Heart right ventricle (tissue), 16 donors: ENCODE measurements at places on chromosomes 1 and 21.
A peak's percentile ranks its signal among the peaks of the same experiment; 100 is the strongest.

DNA sequence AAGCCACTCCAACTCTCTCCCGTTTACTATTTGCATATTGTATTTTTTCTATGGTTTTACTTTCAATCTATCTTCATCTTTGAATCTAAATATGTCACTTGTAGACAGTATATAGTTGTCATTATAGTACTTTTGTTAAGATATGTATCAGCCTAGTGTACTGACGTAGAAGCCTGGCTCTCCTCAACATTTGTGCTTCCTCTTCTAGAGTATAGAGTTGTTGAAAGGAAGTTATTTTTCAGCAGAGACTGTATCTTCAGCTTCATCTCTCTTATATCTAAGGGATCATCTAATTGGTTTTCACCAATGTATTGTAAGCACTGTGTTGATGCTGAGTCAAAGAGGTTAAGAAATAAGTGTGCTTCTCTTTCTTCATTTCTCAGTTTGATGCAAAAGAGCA lies 192.8 kb downstream of the LMO4 start:
- no peak for DNase-seq

GRCh38 chr1:2311184-2312032 lies 79.9 kb downstream of the MORN1 start:
- DNase-seq: no peak

GRCh38 chr1:104402178-104402577 lies 652.5 kb downstream of the AMY1C start:
- no peak for DNase-seq

GRCh38 chr1:230381049-230381467 lies 45.1 kb downstream of the PGBD5 start:
- no peak for DNase-seq

- no peak for DNase-seq
Observed at GRCh38 chr1:53572065-53572814, 113.0 kb downstream of the DMRTB1 start.

DNA sequence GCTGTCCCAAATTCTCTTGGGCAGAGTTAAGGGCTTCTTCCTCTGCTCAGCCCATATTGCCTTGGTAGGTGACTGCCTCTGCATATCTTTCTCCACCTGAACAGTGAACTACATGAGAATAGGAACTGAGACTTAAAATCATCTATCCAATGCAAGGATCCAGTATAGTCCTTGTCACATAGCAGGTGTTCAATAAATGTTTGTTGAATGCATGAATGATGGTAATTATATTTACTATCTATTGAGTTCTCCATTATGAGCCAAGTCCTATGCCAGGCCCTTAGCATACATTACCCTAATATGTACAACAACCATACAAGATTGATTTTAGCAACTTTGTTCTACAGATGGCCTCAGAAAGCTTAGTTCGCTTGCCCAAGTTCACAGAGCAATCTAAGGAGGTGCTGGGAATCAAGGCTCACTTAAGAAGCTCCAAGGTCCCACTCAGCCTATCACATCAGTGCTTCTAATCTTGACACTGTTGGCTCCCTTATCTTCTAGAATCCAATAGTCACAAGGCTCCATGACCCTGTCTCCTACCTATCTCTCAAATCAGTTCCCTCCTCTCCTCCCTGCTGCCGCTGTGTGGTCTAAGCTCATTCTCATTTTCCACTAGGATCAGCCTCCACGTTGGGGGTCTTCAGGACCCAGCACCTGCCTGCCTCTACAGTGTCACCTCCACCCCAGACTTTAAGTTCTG lies 2.2 kb upstream of the CDK18 start:
- no peak for DNase-seq

DNA sequence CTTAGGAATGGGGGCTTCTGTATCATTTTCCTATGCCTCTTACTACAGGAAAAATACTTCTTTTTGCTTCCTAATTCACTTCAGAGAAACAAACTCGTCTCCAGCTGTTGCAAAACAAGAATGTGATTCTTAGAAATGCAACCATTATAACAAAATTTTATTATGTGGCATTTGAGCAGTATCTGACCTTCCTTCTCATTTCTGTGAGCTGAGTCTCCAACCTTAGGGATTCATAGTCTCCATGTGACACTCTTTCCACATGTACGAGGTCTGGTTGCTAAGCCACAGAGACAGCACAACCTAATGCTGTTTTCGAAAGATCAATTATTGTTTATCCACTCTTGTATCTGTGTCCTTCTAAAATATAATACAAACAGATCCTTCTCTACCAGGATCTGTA lies 75.3 kb upstream of the RGS4 start:
- no peak for DNase-seq

DNA sequence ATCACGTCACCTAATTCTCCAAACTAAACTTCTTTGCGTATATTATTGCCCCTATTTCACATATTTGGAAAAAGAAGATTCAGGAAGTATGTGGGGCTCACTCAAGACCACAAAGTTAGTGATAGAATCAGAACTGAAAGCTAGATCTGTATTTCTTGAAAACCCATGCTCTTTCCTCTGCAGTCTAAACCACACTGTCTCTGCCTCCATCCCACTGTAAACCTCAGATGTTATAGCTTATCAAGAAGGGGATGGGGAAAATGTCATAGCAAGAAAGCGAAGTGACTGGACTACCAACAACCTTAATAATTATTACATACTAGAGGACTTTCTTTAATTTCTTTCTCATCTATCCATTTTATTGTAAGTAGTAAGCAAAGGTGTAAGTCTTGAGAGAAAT lies 257.7 kb upstream of the SGIP1 start:
- no peak for DNase-seq

DNA sequence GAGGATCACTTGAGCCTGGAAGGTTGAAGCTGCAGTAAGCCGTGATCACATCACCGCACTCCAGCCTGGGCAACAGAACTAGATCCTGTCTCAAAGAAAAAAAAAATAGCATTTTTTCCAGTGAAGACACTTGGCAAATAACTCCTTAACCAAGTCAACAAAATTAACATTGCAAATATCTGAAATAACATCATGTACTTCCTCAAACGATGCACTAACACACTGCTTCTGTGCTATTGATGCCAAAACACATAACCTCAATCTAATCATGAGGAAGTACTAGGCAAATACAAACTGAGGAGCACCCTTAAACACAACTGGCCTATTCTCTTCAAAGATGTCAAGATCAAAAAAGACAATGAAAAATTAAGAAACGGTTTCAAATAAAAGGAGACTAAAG lies 32.3 kb downstream of the PABPC4 start:
- no peak for DNase-seq

- no peak for DNase-seq
Observed at GRCh38 chr1:100469578-100469977, 68.4 kb upstream of the GPR88 start.

DNA sequence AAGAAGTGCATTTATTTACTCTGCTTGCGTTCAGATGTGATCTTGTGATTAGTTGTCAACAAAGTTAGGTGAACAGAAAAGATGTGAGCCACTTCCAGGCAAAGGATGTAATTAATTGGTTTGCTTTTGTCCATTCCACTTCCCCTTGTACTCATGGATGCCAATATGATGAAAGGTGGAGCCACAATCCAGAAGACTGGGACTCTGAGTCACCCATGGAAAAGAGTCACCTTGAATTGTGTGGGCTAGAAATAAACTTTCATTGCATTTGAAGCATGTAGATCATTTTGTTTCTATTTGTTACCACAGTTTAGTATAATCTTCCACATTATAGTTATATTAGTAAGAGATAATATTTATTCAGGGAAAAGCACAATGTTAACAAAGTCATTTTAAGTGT lies 684.2 kb downstream of the LTN1 start:
- DNase-seq: no peak

DNA sequence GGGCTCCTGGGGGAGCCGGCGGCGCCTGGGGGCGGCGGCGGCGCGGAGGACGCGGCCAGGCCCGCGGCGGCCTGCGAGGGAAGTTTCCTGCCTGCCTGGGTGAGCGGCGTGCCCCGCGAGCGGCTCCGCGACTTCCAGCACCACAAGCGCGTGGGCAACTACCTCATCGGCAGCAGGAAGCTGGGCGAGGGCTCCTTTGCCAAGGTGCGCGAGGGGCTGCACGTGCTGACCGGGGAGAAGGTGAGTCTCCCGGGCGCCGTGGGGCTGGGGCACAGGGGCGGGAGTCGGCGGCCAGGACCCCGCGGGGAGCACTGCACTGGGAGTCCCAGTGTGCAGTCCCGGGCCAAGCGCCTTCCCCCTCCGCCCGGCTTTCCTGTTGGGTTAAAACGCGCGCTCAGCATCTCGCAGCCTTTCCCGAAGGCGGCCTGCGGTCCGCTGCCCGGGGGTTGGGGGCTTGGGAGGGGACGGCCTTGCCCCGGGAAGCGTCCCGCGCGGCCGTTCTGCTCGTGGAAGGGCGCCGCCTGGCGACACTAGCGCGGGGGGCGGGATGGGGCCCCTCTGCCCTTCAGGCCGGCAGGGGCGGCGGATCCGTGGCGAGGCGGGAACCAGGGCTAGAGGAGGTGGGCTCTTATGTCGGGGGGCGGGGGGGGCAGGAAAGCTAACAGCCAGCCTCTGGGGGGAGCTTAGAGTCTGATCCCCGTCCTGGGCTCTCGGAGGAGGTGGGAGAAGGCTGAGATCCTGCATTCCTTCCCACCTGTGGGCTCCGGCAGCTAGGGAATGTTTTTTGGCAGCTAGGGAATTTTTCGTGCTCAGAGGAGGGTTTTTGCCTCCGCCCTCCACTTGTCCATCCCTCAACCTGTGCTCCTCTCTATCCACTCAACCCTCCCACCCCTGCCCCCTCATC lies 1.1 kb downstream of the HUNK start:
- DNase-seq: no peak

- DNase-seq: no peak
Observed at GRCh38 chr21:43034101-43034500, 41.5 kb downstream of the CBS start.

DNA sequence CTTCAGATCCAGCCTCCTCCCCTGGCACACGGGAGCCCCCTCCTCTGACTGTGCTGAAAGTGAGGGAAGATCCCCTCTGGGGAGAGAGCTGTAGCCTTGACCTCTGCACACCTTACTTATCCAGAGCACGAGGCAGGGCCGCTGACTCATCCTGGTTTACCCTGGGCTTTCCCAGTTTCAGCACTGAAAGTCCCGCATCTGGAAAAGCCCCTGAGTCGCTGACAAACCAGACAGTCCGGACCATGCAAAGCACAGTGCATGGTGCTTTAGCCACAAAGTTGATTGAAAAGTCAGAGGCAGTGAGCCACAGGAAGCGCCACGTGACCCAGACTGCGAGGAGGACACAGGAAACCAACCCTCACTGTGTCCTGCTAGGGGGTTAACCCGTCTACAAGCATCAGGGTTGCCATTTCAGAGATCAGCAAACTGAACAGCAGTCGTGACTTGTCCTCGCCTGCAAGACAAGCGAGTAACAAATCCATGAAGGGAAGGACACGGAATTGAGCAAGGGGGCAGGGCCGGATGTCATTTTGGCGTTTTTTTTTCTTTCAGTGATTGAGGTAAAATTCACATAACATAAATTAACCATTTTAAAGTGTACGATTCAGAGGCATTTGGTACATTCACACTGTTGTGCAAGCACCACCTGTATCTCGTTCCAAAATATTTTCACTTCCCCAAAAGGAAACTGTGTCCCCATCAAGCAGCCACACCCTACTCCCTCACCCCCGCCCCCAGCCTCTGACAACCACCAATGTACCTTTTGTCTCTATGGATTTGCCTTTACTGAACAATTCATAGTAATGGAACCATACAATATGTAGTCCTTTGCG lies 19.9 kb upstream of the IFNGR2 start:
- DNase-seq: peak; percentile 56

DNA sequence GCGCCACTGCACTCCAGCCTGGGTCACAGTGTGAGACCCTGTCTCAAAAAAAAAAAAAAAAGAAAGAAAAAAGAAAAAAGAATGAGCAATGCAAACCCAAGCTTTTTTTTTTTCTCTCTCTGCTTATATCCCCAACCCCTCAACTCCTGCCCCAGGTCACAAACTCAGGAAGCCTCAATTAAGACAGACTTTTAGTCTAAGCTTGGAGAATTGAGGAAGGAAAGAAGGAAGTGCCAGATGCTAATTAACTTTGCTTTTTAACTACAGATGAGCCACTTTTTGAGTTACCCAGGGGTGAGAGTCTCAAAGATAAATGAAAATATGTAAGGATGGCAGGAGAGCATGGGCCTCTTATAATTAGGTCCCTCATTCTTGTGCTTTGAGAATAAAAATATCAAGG lies 33.3 kb downstream of the PIK3CD start:
- no peak for DNase-seq

GRCh38 chr1:248613742-248614141 lies 16.2 kb upstream of the OR2T10 start:
- DNase-seq: no peak

GRCh38 chr1:184945678-184946412 lies 28.5 kb downstream of the NIBAN1 start:
- no peak for DNase-seq

DNA sequence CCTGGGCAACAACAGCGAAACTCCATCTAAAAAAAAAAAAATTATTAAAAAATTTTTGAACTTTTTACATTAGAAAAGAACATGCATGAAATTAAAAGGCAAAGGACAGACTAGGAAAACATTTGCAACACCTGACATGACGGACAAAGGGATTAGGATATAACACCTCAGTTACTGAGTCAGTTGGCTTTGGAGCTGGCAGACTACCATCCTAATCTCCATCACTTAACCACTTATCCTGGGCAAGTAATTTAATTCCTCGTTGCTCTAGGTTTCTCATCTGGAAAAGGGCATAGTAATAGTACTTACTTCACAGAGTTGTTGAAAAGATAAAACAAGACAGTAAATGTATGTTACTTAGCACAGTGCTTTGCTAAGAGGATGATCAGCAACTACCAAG lies 11.9 kb downstream of the HECTD3 start:
- DNase-seq: no peak

- DNase-seq: peak; percentile 65
Observed at GRCh38 chr1:52676249-52676903, 21.8 kb downstream of the COA7 start.

DNA sequence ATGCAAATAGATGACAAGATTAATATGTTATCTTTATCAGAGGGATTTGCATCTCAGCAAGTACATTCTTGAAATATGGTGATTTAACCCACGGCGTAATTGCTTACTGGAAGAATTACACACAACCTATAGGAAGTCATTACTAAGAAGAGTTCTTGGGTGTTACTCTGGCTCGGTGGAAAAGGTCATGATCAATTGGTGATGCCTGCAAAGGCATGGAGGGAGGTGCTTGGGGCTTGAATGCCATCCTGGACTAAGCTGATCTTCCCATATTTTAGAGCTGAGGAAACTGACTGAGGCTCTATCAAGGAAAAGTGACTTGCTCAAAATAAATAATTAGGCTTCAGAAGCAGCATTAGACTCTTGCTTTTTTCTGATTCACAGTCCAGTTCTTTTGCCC lies 137.5 kb upstream of the JUN start:
- no peak for DNase-seq

DNA sequence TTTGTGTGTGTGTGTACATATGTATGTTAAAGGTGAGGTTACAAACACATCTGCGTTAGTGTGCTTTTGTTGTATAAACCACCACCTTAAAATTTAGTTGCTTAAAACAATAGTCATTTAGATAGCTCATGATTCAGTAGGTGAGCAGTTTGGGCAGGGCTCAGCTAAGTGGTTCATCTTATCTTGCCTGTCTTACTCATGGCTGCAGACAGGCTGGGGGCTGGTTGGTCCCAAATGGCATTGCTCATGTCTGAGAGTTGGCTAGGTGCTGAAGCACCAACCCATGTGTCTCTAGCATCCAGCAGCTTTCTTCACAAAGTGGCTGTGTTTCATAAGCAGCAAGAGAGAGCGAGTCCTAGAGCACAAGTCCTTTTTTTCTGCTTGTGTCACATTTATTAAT lies 91.4 kb downstream of the MACF1 start:
- DNase-seq: no peak

GRCh38 chr1:40818264-40818961 lies 34.8 kb downstream of the KCNQ4 start:
- peak; percentile 63 for DNase-seq
